MG63 (cell line): ENCODE measurements at places on chromosomes 4 and X. TPM values are rescaled to one million over a fixed set of nuclear protein-coding genes. Genes with fewer than 3 reads are reported as not detected.

- DNase-seq = peak; percentile 81
Observed at GRCh38 chr4:153114771-153115321, 89.4 kb upstream of the TRIM2 start.

- DNase-seq = peak; percentile 76
Observed at GRCh38 chrX:153934762-153935325, at the start of gene NAA10. Gene NAA10 (minus strand): TSS chrX:153935037. CDS start chrX:153934904, 133 bp downstream.

- no peak for DNase-seq
Observed at GRCh38 chrX:22855693-22856092, 144.1 kb upstream of the DDX53 start.

DNA sequence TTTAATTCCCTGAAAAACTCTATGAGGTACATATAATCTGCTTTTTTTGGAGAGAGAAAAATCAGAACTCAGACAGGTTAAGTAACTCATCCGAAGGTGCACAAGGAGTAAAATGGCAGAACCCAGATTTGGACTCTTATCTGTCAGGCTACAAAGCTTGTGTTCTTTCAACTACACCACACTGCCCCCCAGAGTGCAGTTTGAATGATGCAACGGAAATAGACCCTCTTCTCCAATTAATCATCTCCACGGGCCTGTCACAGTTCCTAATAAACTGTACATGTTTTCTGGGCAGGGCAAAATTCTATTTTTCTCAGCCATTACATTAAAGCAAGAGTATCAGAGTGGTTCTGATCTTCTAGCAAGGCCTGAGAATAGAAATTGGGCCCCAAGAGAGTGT is 35.3 kb upstream of the DCX start:
- DNase-seq = no peak

DNA sequence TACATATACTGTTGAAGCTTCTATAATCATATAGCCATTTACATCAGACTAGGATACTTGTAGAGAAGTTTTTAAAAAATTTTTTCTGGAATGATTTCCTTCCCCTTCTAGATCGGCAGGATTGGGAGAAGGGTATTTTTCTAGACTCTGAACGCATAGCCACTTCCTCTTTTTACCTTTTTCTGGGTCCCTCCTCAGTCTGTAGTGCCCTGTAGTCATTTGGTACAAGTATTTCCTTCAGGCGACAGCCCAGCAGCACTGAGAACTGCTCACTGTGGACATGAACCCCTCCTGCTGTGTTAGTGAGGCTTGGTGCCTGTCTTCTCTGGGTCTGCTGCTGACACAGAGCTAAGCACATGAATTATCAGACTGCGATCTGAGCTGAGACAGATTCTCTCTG is 255.4 kb downstream of the ARHGAP10 start:
- no peak for DNase-seq

DNA sequence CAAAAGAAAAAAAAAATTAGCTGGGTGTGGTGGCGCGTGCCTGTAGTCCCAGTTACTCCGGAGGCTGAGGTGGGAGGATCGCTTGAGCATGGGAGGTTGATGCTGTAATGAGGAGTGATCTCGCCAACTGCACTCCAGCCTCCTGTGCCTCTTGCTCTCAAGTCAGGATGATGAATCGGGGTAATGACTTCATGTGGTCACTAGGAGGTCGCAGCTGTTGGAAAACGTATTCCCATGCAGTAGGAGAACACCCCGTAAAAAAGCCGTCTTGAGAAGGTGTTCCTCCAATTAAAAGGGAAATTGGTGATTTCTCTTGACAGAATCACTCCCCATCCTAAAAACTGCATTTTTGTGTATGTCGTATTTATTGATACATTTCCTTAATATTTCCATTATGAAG is 2.2 kb downstream of the CCNB3 start:
- no peak for DNase-seq

- no peak for DNase-seq
Observed at GRCh38 chr4:77852892-77853495, 9.6 kb upstream of the MRPL1 start.

- no peak for DNase-seq
Observed at GRCh38 chr4:73603271-73603710, 16.9 kb downstream of the RASSF6 start.

- DNase-seq = no peak
Observed at GRCh38 chr4:3523146-3523627, 9.0 kb downstream of the LRPAP1 start.

- no peak for DNase-seq
Observed at GRCh38 chr4:108878806-108879205, 116.0 kb upstream of the ETNPPL start.

DNA sequence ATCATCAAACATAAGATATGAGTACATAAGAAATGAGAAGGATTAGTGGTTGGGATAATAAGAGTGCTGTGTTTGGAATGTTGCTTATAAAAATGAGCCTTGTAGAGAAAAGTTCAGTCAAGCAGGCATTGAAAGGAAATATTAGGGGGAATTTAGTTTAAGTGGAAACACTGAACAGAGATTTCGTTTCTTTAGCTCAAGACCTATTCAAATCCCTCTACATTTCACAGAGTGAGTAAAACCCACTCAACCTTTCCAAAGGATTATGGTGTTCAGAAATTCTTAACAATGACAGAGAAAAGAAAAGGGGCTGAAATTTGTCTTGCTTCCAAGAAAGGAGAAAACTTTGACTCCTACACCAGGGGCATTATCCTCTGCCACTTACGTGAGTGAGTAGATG is 1072.4 kb upstream of the LCORL start:
- DNase-seq = no peak

DNA sequence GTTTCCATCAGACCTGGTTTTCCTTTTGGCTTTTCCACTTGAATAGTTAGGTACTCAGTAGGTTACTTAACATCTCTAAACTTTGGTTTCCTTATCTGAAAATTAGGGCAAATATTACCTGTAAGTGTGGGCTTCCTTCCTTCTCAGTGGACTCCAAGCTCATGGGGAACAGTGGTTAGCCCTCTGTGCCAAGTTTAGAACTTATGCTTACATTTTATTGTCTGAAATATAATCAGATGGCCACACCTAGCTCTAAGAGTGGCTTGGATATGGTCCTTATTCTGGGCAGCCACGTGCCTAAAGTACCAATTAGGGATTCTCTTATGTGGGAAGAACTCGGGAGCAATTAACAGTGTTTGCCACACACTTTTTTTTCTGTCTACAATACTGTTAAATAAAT is 133.9 kb downstream of the UCHL1 start:
- DNase-seq = no peak

DNA sequence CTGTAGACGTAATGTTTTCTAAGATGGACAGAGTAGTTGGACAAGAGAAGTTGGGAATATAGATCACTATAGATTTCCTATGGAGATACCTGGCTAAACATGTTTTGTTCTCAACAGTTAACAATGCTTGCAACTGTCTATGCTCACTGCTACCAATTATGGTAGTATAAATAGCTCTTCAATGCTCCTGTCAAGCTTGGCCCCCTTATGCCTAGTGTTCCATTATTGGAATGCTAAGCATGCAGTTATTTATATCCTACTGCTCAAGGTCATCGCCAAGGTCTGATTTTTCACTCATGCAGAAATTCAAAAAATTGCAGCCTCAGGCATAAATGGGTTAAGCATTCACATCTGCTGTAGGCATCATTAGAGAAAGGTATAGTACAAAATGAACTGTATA is 519.0 kb downstream of the IL15 start:
- no peak for DNase-seq

- no peak for DNase-seq
Observed at GRCh38 chr4:94979621-94980020, 221.9 kb downstream of the BMPR1B start.

DNA sequence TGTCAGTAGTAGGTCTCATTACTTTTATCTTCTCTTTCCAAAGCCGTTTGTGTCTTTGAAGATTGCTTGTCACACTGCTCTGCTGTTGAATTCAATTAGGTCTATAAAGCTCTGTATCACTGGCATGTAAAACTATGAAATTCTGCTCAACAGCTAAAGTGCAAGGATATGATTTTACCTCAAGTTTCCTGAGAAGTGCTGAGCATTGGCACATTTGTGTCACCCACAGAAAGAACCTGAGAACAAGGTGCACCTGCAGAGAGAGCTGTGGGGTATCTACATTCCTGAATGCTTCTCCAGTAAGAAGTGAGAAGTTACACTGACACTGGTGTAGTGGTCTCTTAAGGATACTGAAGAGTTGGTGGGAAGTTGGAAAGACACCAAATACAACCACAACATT is 274.0 kb downstream of the INPP4B start:
- DNase-seq = no peak

DNA sequence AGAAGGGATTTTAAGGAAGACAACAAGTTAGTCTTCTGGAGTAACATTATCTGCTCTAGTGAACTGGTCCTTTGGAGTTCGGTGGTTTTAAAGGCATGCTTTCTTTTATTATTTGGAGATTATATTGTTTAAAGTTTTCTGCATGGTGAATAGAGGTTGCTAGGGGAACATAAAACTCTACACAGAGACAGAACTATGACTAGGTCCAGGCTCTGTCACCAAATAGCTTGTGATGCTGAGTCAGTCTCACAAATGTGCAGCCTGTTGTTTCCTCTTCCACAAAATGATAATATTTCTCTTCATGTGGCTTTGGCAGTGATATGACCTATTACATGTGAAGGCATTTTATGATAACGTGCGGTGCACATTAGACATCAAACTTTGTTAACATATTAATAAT is 132.6 kb downstream of the PACRGL start:
- no peak for DNase-seq

DNA sequence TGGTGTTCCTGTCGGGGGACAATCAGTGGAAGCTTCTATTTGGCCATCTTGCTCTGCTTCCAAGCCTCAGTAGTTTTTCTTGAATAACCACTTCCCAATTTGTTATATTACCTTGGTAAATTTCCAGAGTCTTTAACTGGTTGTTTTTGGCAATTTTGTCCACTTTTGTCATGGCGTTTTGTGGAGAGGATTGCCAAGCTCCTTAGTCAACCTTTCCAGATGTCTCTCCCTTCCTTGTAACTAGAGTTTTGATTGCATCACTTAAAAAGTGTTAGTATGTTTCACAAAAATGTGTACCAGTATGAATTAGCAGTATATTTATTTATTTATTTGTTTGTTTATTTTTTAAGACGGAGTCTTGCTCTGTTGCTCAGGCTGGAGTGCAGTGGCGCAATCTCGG is 15.8 kb upstream of the UXT start:
- DNase-seq = no peak

DNA sequence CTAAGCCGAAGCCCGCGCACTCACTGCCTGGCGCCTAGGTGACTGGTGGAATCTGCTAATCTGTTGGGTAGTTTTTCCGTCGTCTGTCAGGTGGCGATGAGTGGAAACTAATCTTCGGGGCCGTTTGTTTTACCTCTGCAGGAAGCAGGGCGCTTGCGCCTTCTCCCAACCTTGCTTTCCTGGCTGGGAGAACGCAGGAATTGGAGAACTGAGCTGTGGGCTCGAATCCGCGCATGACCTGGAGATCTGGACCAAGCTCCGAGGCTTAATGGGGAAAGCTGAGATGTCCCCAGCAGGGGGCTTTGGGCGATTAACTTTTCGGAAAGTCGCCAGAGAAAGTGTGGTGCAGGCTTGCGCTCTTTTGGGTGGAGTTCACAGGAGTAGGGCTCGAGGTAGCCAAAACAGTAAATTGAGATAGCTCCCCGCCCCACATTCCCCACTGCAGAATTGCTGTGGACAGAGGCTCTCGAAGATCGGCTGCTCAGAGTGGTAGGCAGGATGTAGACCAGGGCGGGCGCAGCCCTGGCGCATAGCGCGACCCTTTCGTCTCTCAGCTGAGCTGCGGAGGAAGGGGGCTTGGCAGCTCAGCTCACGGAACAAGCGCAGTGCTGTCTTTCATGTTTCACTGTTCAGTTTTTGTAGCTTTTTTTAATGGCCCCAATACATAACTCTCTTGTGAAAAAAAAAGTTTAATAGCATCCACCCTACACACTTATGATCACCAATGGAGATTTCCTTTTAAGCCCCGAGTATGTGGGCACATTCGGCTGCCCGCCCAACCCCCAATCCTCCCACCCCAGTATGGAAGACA is 2.7 kb upstream of the FGF5 start:
- DNase-seq = no peak

DNA sequence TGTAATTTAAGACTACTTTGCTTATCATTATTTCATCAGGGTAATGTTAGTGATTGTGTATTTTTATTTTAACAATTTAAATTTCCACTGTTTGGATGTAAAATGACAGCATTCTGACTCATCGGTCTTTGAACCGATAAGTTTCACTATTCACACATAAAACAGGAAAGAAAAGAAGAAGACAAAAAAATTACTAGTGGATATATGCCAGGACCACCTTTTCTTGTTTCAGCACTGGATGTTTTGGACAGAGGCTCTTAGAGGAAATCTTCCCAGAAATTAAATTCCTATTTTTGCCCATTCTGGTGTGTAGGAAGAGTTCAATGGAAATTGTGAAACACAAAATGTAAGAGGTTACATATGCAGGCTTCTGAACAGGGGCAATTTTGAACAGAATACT is 57.4 kb downstream of the VEGFC start:
- no peak for DNase-seq

- no peak for DNase-seq
Observed at GRCh38 chr4:185215261-185215660, 5.9 kb downstream of the SNX25 start.

DNA sequence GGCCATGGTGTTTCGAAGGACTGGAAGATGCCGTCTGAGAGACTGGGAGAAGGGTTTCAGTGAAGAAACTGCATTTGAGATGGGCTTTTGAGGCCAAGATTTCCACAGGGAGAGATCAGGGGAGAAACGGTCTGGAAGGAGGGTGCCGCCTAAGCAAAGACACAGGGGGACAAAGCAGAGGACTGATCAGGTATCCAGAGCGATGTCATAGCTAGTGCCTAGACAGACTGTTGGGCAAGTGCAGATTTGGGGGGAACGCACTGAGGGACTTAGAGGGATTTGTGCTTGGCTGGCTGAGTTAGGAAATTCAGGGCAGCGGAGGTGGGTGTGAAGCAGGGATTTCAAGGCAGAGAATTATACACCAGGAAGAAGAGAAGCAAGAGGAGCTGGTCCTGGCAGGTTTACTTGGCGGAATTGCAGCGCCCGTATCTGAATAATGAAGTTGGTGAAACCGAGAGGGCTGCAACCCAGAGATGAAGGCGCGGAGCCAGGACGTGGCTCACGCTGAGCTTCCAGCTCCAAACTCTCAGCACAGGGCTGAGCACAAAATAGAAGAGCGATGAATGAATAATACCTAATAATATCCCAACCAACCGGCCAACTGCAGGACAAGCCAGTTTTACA is 106.9 kb downstream of the MAML3 start:
- DNase-seq = no peak

- no peak for DNase-seq
Observed at GRCh38 chr4:48047421-48047844, 30.9 kb downstream of the NIPAL1 start.

- no peak for DNase-seq
Observed at GRCh38 chr4:16118090-16118489, 34.3 kb upstream of the PROM1 start.

Gene TLR8
- not detected in 2 replicates for total RNA-seq

Gene CAMK2D
- 11.8 and 19.9 TPM in 2 replicates for total RNA-seq

Gene TKTL2
- total RNA-seq = not detected in 2 replicates

Gene TAF7L
- total RNA-seq = 1.1 and 5.0 TPM in 2 replicates

Gene MSANTD1
- total RNA-seq = 0.57 TPM in 1 of 2 replicates, not detected in the other

Gene ZBED1
- 58.1 and 59.7 TPM in 2 replicates for total RNA-seq

Gene F11
- not detected in 2 replicates for total RNA-seq

Gene DAPP1
- total RNA-seq = not detected in 2 replicates

Gene TCEAL1
- 25.0 and 63.8 TPM in 2 replicates for total RNA-seq

Gene USP17L17
- total RNA-seq = not detected in 2 replicates

Gene NAT8L
- total RNA-seq = 2.0 and 4.3 TPM in 2 replicates

Gene AFM
- total RNA-seq = not detected in 2 replicates

Gene GSX2
- not detected in 2 replicates for total RNA-seq

Gene SHROOM4
- total RNA-seq = 0.03 and 0.15 TPM in 2 replicates

Gene CHST7
- 2.4 and 5.1 TPM in 2 replicates for total RNA-seq
